ENCODE measurements at places on chromosomes 4 and X.
A peak's percentile ranks its signal among the peaks of the same experiment; 100 is the strongest.

- peak overlapping the region; percentile 89 for H3K4me3 ChIP-seq
- DNase-seq: no peak
Measured at GRCh38 chrX:76172325-76172893, 453 bp upstream of the PBDC1 start.

DNA sequence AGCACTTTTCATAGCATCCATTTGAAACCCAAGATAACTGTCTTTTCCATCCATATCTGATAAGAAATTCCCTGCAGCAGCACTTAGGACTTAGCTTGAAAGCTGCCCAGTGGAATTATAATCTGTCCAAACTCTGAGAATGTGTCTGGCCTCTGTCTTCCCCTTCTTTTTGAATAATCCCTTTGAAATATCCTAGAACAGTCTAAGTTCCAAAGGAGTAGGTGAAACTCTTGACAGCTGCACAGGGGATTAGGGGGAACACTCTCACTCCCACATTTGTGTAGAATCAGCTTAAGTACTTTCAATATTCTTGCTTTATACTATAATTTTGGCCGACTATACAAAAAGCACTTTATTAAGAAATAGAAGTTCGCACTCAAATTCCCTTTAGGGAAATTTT, 157.7 kb downstream of the PAPSS1 start:
- H3K4me1 ChIP-seq: no peaks in the 10 kb centered on the region
- H3K27ac ChIP-seq: no peak overlapping the region
- no peak for DNase-seq
- H3K4me3 ChIP-seq: no peak overlapping the region
- H3K36me3 ChIP-seq: no peaks in the 10 kb centered on the region

DNA sequence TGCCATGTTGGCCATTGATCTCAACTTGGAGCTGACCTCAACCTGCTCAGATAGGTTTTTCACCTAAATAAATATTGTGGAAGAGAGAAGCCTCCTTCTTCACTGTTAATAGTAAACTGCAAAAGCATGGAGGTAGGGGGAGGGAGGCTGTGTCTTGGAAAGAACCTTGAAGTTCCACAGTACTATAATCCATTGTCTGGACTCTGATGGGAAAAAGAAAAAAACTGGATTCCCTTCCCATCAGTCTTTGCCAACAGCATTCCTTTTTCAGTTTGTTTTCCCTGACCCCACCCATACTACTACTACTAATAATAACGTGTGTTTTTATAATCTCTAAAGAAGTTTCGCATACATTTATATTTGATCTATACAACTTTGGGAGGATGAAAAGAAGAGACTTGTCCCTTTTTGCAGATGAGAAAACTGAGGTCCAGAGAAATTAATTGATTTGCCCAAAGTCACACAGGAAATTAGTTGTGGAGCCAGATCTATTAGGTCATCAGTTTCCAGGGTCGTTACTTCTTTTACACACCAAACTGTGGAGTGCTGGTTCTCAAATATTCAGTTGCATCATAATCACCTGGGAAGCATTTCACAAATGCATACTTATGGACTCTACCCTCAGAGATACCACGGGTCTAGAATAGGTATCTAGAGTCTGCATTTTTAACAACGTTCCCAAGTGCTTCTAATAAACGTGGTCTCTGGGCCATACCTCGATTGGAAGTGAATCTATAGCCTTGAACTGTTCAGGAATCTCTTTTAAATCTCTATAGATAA, 59.1 kb downstream of the LUZP4 start:
- no peak for DNase-seq
- H3K36me3 ChIP-seq: no peaks in the 10 kb centered on the region
- no peak overlapping the region for H3K4me3 ChIP-seq
- H3K27me3 ChIP-seq: no peaks in the 10 kb centered on the region
- H3K4me1 ChIP-seq: no peaks in the 10 kb centered on the region

DNA sequence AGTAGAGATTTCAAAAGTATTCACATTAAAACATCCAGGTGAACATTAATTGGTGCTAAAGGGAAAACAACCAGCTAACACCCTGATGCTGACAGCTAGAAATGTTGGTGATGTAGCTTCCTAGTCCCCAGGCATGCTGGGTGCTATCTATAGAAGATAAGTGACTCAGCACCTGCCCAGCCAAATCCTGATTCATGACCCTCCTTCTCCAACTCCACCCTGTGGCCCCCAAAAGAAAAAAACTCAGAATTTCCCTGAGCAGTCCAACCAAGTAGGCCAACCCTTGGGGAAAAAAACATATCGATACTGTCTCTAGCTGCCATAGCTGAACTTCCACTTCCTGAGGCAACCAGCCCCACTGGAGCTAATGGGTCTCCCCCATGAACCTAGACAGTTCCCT, 197.6 kb upstream of the KLF3 start:
- no peak for DNase-seq
- no peak overlapping the region for H3K27ac ChIP-seq
- no peaks in the 10 kb centered on the region for H3K36me3 ChIP-seq
- H3K4me3 ChIP-seq: no peak overlapping the region
- no peaks in the 10 kb centered on the region for H3K27me3 ChIP-seq

DNA sequence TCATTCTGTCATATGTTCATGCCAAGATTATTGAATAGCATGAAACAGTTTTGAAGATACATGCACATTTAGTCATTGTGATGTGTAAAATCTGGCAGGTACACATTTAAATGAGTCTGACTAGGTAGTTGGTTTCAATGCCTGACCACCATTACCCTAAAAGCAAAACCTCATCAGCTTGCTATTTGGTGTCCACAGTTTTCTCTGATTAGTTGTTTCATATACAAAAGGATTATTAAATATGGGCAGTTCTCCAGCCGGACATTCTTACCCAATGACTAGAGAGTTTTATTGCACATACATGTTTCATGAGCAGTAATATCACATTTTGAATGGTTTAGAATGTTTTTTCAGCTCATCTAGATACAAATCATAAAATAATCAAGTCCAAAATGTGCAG, 23.7 kb downstream of the DCHS2 start:
- H3K36me3 ChIP-seq: no peaks in the 10 kb centered on the region
- peaks cover 12% of the 10 kb centered on the region for H3K27me3 ChIP-seq
- DNase-seq: no peak
- H3K27ac ChIP-seq: no peak overlapping the region
- H3K4me1 ChIP-seq: no peaks in the 10 kb centered on the region
